Osteocyte (in vitro differentiated cells): ENCODE measurements at places on chromosomes 4 and X. TPM values are rescaled to one million over a fixed set of nuclear protein-coding genes. Genes with fewer than 3 reads are reported as not detected.
A peak's percentile ranks its signal among the peaks of the same experiment; 100 is the strongest.

DNA sequence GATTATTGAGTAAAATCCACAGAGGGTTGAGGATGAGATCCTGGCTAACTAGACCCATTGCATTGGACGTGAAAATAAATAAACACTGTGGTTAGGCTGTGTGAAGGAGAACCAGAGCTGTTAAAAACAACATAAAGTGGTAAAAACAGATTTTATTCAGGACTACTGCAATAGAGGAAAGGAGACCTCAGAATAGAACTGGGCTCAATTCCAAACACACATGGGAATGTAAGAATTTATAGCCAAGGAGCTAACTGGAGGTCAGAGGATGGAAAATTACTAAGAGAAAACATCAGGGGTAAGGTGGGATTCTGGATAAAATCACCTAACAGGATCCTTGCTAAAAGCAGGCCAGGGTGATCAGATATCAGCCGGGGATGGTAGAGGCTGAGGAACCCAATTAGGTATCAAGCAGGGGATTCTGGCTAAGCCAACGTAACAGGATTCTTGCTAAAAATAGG, 112.4 kb downstream of the RNF150 start:
- peak overlapping the region; percentile 36 for H3K4me3 ChIP-seq
- H3K36me3 ChIP-seq: peaks cover 1% of the 10 kb centered on the region
- no peaks in the 10 kb centered on the region for H3K27me3 ChIP-seq
- peak overlapping the region; percentile 94 for H3K27ac ChIP-seq
- DNase-seq: no peak

DNA sequence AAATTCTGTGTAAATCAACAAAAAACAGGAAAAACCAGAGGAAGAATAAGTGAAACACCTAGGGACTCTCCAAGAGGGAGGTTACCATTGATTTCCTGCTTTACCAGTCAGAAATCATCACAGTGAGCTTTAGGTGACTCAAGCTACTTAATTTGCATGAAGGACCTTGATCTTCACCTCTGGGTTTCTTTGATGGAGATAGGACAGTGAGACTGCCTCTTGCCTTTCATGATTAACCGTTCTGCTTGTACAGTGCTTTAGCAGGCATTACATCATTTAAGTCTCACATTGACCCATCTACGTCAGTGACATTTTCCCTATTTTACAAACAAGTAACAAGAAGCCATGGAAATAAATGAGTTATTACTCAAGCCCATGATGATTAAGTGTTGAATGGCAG, 3.4 kb upstream of the GK start:
- no peak overlapping the region for H3K4me3 ChIP-seq
- H3K36me3 ChIP-seq: no peaks in the 10 kb centered on the region
- H3K4me1 ChIP-seq: peaks cover 16% of the 10 kb centered on the region
- DNase-seq: no peak

- H3K4me3 ChIP-seq: peak overlapping the region; percentile 34
- peaks cover 62% of the 10 kb centered on the region for H3K4me1 ChIP-seq
- peak overlapping the region; percentile 71 for H3K27ac ChIP-seq
- DNase-seq: no peak
- no peaks in the 10 kb centered on the region for H3K27me3 ChIP-seq
- H3K36me3 ChIP-seq: no peaks in the 10 kb centered on the region
Observed at GRCh38 chr4:94412019-94412657, 39.6 kb upstream of the PDLIM5 start.

DNA sequence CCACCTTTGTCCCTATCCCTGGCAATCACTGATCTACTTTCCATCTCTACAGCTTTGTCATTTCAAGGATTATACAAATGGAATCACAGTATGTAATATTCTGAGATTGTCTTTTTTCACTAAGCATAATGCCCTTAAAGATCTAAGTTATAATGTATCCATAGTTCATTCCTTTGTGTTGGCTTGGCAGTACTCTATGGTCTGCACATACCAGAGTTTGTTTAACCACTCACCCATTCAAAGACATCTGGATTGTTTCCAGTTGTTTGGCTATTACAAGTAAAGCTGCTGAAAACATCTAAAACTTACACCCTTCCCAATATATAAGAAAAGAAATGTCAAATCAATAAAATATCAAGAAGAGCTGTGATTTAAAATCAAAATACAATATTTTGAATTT, 26.0 kb upstream of the AWAT1 start:
- H3K36me3 ChIP-seq: no peaks in the 10 kb centered on the region
- H3K4me1 ChIP-seq: no peaks in the 10 kb centered on the region
- H3K4me3 ChIP-seq: no peak overlapping the region
- DNase-seq: no peak

- no peaks in the 10 kb centered on the region for H3K36me3 ChIP-seq
- peak within 1 kb of the TSS; percentile 73 for H3K4me3 ChIP-seq
- H3K27me3 ChIP-seq: peaks cover 45% of the 10 kb centered on the region
- peak; percentile 84 for DNase-seq
- H3K4me1 ChIP-seq: peaks cover 10% of the 10 kb centered on the region
Observed at GRCh38 chr4:108762559-108763225, at the start of gene ETNPPL. TSS of gene ETNPPL (minus strand) at chr4:108763053. CDS start at chr4:108762898, 155 bp downstream.

- H3K27me3 ChIP-seq: no peaks in the 10 kb centered on the region
- no peak for DNase-seq
- H3K4me3 ChIP-seq: no peak overlapping the region
- H3K4me1 ChIP-seq: peaks cover 24% of the 10 kb centered on the region
- peaks cover 5% of the 10 kb centered on the region for H3K36me3 ChIP-seq
Observed at GRCh38 chrX:30690330-30690729, 37.1 kb downstream of the GK start.

DNA sequence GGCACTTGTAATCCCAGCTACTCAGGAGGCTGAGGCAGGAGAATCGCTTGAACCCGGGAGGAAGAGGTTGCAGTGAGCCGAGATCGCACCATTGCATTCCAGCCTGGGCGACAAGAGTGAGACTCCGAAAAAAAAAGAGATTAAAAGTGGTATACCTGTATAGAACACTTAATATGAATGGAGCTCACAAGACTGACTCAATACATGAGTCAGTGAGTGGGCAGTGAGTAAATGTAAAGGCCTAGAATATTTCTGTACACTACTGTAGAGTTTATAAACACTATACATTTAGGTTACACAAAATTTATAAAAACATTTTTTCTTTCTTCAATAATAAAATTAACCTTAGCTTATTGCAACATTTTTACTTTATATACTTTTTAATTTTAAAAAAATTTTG, 93.8 kb downstream of the CENPC start:
- H3K4me1 ChIP-seq: peaks cover 1% of the 10 kb centered on the region
- DNase-seq: no peak
- no peak overlapping the region for H3K4me3 ChIP-seq
- H3K27ac ChIP-seq: no peak overlapping the region
- H3K27me3 ChIP-seq: no peaks in the 10 kb centered on the region

GRCh38 chr4:124030147-124030546, 633.6 kb downstream of the SPRY1 start:
- H3K27me3 ChIP-seq: no peaks in the 10 kb centered on the region
- H3K27ac ChIP-seq: peak overlapping the region; percentile 87

DNA sequence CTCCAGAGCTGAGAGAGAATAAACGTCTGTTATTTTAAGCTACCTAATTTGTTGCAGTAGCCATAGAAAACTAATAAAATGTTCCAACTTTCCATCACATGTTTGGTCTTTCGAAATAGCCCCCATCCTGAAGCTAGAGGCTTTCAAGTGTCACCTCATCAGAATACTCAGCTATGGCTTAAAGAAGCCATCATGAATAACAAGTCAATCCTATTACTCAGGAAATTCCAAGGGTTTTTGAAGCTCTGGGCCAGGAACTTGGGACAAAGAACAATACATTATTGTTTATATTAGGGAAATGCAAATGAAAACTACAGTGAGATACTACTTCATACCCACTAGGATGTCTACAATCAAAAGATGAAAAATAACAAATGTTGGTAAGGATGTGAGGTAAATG, 42.2 kb downstream of the TBCK start:
- H3K27ac ChIP-seq: no peak overlapping the region
- no peak for DNase-seq
- no peak overlapping the region for H3K4me3 ChIP-seq
- no peaks in the 10 kb centered on the region for H3K27me3 ChIP-seq
- peaks cover 29% of the 10 kb centered on the region for H3K4me1 ChIP-seq

CENPVL1 gene
- not detected in 2 replicates for total RNA-seq

NWD2 gene
- not detected in 2 replicates for total RNA-seq
